ENCODE measurements at places on chromosomes 13 and 19.

DNA sequence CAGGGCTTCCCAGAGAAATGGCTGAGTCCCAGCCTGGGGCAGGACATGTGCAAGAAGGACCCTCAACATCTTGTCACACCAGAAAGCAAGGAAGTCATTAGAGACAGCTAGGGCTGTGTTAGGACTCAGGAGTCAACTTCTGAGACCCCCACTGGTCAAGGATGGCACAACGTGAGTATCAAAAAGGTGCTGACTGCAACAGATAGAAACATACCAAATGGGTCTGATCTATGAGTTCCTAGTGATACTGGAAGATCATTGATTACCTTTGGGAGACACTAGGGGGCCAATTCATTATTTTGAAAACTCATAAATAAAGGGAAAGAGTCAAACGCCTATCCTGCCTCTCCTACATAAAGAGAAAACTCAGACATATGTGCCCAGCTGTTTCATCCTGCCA, 73.5 kb upstream of the GJB6 start:
- DNase-seq: no peak

- peak; percentile 73 for DNase-seq
Measured at GRCh38 chr13:42047561-42048341, 697 bp upstream of the DGKH start.

DNA sequence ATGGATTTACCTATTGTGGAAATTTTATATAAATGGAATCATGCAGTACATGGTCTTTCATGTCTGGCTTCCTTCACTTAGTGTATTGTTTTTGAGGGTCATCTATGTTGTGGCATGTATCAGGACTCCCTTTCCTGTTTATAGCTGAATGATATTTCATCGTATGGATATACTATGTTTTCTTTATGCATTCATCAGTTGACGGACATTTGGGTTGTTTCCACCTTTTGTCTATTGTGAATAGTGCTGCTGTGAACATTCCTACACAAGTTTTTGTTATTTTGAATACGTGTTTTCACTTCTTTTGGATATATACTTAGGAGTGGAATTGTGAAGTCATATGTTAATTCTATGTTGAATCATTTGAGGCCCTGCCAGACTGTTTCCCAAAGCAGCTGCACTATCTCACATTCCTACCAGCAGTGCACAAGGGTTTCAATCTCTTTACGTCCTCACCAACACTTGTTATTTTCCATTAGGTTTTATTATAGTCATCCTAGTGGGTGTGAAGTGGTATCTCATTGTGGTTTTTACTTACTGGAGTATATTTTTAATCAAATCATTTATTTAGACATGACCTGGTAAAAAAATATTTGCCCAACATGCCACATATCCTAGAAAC, 262.7 kb downstream of the DLEU7 start:
- DNase-seq: no peak

DNA sequence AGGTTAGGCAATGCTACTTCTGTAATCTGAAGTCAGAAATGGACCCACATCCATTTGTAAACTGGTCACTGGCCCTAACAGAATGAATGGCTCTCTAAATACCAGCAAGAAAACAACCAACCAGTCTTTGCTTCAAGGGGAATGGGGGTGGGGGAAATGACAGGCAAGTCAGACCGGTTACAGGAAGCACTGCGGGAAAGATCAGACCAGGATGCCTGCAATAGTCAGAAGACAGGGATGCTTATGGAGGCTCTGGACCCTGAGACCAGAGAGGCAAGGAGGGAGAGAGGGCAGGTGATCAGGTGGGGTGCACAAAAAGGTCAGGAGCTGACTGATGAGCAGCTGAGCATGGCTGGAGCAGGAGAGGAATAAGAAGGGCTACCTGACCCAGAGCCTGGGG, 13.1 kb downstream of the MED26 start:
- no peak for DNase-seq

DNA sequence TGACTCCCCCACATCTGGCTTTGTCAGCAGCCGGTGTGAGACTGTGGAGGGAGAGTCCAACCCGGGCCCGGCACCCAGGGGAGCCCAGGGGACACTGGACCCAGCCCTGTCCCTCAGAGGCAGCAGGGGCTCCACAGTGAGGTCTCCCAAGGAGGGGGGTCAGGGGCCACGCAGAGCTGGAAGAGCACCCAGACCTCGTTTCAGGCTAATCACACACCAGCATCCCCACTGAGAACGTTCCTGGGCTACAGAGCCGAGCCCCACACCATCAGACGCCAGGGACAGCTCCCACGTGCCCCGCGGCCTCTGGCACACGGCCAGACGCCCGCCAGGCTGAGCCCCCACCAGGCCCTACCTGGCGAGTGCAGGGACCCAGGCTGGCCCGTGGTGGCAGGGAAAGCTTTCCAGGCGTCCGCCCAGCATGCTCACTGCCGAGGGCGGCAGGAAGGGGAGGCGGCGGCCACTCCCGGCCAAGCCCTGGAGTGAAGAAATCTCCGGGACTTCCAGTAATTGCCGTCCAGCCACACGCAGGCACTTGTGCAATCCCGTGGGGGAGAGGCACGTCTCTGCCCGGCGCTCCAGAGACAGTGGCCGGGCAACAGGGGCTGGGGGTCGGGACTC, 19.2 kb downstream of the SBNO2 start:
- no peak for DNase-seq

- DNase-seq: no peak
Measured at GRCh38 chr13:93635616-93636032, 409.0 kb downstream of the GPC6 start.

DNA sequence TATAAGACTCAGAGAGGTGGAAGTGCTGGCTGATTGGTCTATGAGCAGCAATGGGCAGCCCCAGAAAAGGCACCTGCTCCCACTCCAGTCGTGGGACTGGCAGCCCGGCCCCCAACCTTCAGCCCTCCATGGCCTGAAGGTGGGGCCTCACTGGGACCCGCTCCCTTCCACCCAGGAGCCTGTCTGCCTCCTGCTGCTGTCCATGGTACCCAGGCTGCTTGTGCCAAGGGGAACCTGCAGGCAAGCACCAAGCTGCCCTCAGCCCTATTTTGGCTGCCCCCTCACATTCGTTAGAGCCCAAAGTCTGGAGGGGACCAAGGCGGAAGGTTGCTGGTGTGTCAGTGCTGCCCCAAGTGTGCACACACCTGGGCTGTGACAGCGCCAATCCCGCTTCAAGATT, 2304.9 kb downstream of the PCDH9 start:
- no peak for DNase-seq

- no peak for DNase-seq
Measured at GRCh38 chr13:98221234-98221633, 44.2 kb upstream of the RNF113B start.
